B cell (primary cell): ENCODE measurements at places on chromosomes 12 and 14.

- no peak for DNase-seq
These were observed 128.3 kb downstream of the SLC35F4 start for GRCh38 chr14:57737598-57737997.

DNA sequence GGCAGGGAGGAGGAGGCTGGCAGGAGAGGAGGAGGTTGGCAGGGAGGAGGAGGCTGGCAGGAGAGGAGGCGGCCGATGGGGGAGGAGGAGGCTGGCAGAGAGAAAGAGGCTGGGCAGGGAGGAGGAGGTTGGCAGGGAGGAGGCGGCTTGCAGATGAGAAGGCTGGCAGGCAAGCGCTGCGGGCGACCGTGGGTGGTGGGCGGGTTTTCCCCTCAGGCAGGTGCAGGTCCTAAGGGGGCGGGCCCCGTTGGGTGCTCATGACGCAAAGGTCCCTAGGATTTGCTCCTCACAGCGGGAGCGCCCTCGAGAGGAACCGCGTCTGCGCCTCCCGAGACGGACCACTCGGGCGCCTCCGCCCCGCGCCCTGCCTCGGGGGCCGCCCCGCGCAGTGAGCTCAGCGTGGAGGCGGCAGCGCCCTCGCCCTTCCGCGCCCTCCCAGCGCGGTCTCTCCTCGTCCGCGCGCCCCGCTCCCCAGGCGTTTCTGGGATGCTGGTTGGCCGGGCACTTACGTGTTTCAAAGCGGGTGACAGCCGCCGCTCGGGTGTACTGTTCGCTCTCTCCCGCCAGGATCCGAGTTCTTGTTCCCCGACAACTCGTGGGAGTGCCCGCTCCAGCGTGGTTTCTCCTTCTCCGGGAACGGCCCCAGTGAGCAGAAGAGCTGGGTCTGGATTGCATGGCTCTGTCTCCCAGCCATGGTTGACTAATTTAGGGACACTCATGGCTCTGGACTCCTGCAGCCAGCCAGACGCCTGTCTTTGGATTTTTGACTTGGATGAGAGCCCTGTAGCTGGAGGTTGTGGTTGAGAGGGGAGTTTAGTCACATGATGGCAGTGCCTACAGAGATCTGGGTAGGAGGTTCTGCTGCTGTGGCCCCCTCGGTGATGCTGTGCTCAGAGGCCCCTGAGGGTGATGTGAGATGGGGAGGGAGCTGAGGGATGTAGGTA, 64.1 kb upstream of the PPP4R3A start:
- peak; percentile 78 for DNase-seq

GRCh38 chr12:27229367-27229766, 14.7 kb upstream of the STK38L start:
- no peak for DNase-seq

GRCh38 chr14:61050417-61050816, 69.4 kb downstream of the SLC38A6 start:
- no peak for DNase-seq

GRCh38 chr12:50937653-50938052, 14.7 kb upstream of the HIGD1C start:
- no peak for DNase-seq

- DNase-seq = no peak
These were observed 5.8 kb upstream of the PSMC6 start for GRCh38 chr14:52701223-52701622.

- no peak for DNase-seq
These were observed 180.7 kb upstream of the DDHD1 start for GRCh38 chr14:53333809-53334208.

GRCh38 chr12:113208041-113208934, 13.0 kb upstream of the TPCN1 start:
- peak; percentile 95 for DNase-seq

- DNase-seq = peak; percentile 11
These were observed 172.3 kb upstream of the ATXN7L3B start for GRCh38 chr12:74365178-74365964.

- DNase-seq = no peak
These were observed 67.9 kb upstream of the LIN7A start for GRCh38 chr12:81005606-81006005.

DNA sequence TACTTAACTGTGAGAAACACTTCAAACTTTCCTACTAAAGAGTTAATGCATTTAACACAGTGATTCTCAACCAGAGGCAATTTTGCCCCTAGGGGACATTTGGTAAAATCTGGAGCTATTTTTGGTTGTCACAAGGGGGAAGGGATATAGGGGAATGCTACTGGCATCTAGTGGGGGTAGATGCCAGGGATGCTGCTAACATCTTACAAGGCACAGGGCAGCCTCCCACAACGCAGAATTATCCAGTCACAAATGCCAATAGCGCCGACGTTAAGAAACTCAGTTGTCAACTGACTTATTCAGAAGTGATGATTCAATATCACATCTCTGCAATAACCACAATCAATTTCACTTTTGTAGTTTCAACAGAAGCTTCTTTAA, 2.0 kb downstream of the EEA1 start:
- peak; percentile 46 for DNase-seq

GRCh38 chr12:26156201-26156871, 31.5 kb upstream of the BHLHE41 start:
- peak; percentile 90 for DNase-seq

DNA sequence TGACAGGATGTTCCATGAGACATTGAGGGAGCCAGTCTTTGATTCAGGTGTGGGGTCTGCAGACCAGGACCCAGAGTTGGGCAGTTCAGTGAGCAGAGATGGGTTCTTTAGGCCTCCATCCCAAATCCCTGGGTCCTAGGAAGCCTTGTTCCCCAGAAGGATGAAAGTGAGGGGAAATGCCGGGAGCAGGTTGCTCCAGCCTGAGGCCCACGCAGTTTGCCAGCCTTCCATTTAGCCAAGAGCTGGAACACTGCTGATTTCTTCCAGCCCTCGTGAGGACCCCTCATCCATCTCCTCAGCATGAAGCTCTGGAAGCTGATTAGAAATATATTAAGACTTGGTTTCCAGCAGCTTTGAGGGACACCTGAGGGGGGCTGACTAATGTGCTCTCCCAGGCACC, 12.1 kb downstream of the C14orf132 start:
- DNase-seq = no peak

GRCh38 chr14:26175658-26176057, 422.2 kb downstream of the NOVA1 start:
- DNase-seq = no peak

DNA sequence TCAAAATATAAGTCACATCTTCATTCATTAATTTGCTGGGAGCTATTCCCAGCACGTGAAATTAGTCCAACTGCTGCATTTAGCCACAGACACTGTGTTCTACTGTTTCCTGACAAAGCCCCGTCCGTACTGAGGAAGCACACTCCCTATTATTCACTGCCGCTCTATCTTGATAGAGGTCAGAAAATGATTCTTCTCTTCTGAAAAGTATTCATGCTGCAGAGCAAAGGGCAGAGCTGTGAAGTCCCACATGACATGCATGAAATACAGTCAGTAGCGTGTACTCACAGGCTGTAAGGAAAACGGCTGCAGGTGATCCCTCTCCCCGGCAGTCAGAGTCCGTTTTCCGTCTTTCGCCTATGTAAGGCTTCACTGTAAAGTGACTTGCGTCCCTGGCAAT, 302.5 kb upstream of the FKBP4 start:
- no peak for DNase-seq

DNA sequence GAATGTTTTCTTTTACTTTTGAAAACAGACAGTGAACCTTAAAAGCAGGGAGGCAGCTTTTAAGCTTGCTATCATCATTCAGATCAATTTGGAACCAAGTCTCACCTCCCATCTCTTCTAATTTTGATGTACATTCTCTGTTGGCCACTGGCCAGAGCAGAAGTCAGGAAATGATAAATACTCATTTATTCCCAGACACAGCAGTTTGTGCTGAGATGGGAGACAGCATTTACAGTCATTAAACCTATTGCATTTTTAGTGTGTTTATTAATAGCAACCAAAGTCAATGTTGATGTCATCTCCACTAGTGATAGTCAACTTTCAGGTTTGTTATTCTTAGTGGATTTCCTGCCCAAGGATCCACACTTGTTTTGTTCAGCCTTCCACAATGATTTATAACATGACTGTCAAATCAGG, 320.0 kb upstream of the ATP2B1 start:
- no peak for DNase-seq

DNA sequence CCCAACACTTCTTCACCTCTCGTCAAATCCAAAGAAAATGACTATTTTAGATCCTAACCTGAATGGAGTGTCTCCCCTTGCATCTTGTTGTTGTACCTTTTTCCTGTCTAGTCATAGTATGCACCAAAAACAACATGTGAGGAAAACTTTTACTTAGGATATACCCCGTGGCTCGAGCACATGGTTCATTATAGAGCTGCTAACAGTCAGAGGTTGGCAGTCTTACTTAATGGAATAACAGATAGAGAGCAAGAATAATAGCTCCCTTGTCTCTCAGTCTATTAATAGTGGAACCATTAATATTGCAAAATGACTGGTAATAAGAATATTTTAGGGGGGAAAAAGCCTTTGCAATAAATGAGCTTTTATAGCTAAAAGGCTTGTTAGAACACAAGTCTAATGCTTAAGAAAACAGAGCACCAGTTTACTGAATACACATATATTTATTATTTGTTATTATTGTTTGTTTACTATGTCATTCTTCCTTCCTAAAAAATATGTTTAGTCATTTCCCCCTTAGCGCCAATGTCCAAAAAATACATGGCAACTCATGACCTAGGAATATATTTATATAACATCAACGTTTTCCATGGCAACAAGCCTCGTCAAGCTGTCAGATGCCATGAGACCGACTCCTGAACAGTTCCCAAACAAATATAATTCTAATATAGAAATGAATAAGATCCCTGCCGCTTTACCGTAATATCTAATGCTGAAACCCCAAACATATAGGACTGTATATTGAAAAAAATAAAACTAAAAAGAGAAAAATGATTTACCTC, 592.4 kb downstream of the SOX5 start:
- DNase-seq = no peak

- DNase-seq = peak; percentile 58
These were observed 79.3 kb downstream of the SSPN start for GRCh38 chr12:26274441-26275312.

- no peak for DNase-seq
These were observed 80.2 kb downstream of the KIF26A start for GRCh38 chr14:104218361-104219180.

DNA sequence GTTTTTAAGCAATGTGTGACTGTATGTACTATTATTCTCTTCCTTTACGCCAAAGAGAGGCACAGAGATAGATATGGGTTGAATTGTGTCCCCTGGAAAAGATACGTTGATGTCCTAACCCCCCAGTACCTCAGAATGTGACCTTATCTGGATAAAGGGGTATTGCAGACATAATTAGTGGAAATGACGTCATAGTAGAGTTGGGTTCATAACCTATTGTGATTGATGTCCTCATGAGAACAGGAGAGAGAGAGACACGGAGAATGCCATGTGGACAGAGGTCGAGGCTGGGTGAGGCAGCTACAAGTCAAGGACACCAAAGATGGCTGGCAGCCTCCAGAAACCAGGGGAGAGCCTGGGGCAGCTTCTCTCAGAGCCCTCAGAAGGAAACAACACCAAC, 376.3 kb downstream of the FUT8 start:
- no peak for DNase-seq

- DNase-seq = no peak
These were observed 40.6 kb downstream of the ACTN1 start for GRCh38 chr14:68938271-68939150.

DNA sequence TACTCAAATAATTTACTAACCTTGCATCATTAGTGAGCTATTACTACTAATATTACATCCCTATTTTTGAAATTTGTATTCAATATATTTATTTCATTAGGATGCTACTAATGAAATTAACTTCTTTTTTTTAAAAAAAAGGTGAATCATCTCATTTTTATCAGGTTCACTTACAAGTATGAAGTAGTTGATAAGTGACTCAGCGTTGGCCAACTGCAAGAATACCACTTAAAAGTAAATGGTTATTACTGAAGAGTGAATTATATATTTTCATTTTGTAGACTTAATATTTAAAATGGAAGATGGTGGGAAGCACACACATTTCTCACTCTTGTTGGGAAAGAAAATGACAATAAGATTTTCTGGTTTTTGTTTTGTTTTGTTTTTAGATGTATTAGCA, 19.6 kb downstream of the OR4N2 start:
- no peak for DNase-seq

DNA sequence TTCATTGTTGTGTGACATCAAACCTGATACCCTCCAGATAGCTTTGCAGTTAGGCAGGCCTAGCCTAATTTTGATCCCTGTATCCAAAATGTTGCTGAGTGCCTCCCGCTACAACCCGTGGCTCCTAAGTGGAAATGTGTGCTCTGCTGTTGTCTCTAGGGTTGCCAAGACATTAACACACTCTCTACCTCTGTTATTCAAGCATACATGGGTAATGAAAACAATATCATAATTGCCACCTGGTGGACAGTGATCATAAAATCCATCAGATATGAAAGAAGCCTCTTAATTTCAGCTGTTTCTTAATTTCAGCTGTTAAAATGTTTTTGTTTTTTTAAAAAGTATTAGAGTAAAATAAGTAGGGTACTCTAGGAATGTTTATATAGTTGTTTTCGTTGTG, 93.5 kb downstream of the PLEKHA5 start:
- no peak for DNase-seq

GRCh38 chr12:32031109-32031508, 71.9 kb downstream of the RESF1 start:
- no peak for DNase-seq

- DNase-seq = no peak
These were observed 9.3 kb downstream of the STK38L start for GRCh38 chr12:27253347-27253746.

- DNase-seq = no peak
These were observed 25.0 kb downstream of the OTUB2 start for GRCh38 chr14:94051115-94051514.

- DNase-seq = no peak
These were observed 1127.4 kb downstream of the LRFN5 start for GRCh38 chr14:42734041-42734440.

GRCh38 chr14:68191567-68192321, 372.2 kb downstream of the RAD51B start:
- no peak for DNase-seq

DNA sequence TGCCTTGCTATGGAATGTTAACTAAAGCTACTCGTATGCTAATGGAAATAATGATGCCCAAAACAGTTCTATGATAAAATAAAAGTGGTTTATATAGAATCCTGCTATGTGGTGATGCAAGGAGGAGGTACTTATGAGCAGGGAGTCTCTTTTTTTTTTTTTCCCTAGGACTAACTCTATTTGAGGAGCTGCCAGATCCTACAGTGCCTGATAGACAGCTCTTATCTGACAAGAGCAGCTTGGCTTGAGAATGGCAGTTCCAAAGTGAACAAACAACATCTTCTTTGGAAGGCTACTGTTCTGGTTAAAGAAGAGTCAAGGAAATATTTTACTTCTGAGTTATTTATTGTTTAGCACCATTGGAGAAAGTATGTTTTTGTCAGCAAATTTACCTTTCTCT, 10.2 kb upstream of the ACSM4 start:
- DNase-seq = no peak

GRCh38 chr12:24948757-24949722, at the start of gene BCAT1:
Gene BCAT1, minus strand, starts transcription at chr12:24949101. Its CDS starts 169 bp downstream, at chr12:24948932.
- peak; percentile 72 for DNase-seq

DNA sequence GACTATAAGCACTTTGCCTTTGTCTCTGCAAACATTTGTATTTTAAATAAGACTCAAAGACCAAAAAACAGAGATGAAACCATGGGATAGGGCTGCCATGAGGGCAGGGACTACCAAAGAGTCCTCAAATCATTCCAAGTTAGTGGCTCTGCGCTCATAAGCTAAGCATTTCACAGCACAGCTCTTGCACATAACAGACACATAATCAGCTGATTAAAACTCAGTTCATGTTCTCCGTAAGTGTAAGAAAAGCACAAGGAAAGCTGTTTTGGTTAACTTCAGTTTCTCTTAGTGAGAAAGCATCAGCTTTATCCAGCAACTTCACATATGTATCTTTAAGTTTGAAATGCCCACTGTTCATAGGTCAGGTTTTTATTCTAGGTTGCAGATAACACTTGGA, 54.9 kb downstream of the IRAK3 start:
- no peak for DNase-seq
